D721Med (cell line): ENCODE measurements at places on chromosomes 12 and 14.
A peak's percentile ranks its signal among the peaks of the same experiment; 100 is the strongest.

DNA sequence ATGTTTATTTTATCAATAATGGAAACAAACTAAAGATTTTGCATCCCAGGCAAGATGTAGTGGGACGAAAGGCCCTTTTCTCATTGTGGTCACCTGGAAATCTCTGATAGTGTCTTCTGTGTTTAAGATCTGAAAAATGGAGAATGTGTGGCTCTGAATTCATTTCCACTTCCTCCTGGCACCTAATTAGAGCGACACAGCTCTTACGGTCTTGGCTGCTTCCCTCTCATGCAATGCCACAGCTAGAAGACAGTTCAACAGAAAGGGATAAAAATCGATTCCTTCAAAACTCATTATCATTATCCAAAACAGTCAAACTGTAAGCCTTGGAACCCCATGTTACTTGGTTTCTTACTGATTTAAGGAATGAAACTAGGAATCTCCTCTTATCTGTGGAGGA is 9.3 kb downstream of the ST8SIA1 start:
- no peak for DNase-seq

DNA sequence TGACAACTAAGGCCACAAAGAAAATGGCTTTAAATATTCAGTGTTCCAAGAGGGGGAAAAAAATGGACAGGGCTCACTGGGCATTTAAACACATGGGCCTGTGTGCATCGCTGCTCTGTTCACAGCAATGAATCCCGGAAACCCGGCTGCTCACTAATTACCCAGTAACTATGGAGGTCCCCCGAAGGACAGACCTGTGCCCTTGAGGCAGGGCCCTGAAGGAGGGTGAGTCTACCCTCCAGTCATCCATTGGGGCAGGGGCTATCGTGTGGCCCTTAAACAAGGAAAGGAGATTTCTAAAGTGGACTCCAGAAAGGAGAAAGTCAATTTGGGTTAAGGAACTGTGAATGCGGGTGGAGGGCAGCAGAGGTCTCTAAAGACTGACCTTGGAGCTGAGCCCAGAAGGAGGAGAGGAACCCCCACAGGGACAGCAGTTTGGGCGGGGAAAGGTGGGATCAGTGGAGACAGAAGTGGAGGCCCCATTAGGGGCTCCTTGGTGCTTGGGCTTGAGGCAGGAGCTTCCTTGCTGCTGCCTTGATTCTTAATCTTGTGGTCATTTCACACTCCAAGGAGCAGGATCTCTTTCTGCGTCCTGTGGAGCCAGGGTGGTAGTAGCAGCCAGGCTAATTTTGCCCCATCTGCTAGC is 1.4 kb upstream of the CLMN start:
- DNase-seq, result no peak

DNA sequence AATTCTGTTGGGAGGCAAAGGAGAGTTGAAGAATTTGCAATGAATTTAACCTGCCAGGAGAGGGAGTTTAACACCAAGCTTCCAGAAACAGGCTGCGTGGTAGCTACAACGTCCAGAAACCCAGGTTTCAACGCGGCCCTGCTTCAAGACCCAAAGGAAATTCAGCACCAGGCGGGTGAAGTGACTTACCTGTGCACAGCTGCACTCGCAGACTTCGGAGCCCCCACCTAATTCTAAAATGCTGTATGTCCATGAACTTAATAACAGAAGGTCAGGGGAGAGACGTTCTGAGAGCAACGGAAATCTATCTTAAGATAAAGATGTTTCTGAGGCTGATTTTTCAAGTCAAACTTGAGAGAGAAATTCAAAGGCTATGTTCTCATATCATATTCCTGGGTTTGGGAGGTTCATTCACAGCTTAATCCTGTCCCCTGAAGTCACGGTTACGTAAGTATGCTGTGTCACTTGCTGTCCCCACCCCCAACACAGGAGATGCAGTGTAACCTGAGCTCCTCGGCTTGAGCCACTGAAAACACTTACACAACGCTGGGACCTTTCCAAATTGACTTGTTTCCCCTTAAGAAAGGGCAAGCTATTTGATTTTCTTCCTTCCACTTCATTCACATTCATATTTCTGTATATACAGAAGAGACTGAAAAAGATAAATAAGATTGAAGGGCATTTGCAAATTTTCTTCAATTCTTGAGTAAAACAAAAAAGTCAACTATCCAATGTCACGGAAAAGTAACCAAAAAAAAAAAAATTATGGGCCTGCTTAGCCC is 22.7 kb downstream of the CLIP1 start:
- DNase-seq, result no peak

DNA sequence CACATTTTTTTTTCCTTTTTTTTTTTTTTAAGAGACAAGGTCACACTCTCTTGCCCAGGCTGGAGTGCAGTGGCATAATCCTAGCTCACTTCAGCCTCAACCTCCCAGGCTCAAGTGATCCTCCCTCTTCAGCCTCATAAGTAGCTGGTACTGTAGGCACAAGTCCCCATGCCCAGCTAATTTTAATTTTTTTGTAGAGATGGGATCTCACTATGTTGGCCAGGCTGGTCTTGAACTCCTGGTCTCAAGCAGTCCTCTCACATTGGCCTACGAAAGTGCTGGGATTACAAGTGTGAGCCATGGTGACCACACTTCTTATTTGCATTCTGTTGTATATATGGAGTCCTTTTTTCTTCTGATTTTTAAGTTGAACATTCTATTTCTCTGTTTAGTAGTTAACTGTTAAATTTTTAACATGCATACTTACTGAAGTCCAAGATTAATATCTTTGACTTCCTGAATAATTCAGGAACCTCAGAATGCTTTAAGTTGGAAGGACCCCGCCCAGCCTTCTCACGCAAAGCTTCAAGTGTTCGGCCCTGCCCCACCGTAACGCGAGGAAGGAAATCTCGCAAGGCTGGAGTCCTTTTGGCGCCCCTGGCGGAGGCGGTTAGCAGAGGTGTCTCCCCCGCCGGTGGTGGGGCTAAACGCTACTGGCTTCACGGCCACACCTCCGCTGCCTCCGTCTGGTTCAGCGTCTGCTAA is 21.6 kb downstream of the SPATS2 start:
- peak; percentile 33 for DNase-seq

DNA sequence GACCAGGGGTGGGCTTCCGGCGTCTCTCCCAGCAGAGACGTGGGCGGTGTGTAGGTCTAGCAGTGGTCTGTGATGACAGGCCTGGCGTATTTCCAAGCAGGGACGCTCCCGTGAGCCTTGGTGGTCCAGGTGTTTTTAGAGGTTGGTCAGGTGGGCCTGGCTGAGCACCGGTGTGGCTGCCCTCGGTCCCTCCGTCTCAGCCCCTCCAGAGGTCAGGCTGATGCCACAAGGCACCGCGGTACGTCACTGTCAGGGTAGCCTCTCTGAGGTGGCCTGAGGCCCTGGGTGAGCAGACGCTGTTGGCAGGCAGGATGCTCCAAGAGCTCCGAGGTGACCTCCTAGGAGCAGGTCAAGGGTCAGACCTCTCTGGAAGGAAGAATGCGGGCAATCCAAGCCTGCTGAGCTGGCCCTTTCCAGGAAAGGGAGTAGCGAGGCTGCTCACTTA is 13.6 kb downstream of the MTA1 start:
- DNase-seq, result no peak

DNA sequence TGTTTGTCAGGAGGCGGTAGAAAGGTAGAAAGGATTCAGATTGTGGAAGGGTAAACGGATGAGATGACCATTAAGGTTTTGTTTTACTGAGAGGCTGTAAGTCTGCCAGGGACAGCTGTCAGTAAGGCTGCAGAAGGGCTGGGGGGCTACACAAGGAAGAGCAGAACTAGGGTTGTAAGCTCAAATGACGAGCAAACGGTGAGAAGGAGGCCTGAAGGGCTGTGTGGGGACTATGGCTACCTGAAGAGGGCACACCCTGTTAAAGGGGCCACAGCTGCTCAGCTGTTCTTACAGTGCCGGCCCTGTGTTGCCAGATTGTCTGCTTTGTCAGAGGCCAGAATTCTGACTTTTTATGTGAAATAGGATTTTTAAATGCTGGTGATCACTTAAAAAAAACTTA is 19.1 kb downstream of the VASH1 start:
- no peak for DNase-seq

GRCh38 chr14:23827100-23827892 is 126.3 kb upstream of the DHRS4 start:
- no peak for DNase-seq

DNA sequence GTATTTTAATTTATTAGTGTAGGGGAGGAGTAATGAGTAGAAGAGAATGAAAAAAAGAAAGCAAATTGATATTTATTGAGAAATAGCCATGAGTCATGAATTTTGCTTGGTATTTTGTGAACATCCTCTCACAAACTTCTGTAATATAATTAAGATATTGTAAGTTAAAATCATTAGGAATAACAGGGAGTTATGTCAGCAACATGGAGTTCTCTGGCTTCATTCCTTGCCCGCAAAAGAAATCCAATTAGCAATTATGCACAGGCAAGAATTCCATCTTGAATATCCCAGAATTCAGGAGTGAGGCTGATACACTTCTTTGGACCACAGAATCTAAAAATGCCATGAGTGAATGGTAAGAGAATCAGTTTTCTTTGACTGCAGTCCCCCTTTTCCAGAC is 94.3 kb upstream of the PTHLH start:
- DNase-seq, result no peak

GRCh38 chr12:46214668-46215436 is 54.0 kb downstream of the SLC38A1 start:
- no peak for DNase-seq

GRCh38 chr12:99146730-99147129 is 500.8 kb upstream of the GARIN6 start:
- no peak for DNase-seq

- no peak for DNase-seq
These were observed 64.2 kb downstream of the ELK3 start for GRCh38 chr12:96258104-96258961.

- no peak for DNase-seq
These were observed 61.3 kb downstream of the KITLG start for GRCh38 chr12:88518863-88519403.

GRCh38 chr12:58919231-58920101 is 838 bp downstream of the LRIG3 start:
- DNase-seq, result no peak

DNA sequence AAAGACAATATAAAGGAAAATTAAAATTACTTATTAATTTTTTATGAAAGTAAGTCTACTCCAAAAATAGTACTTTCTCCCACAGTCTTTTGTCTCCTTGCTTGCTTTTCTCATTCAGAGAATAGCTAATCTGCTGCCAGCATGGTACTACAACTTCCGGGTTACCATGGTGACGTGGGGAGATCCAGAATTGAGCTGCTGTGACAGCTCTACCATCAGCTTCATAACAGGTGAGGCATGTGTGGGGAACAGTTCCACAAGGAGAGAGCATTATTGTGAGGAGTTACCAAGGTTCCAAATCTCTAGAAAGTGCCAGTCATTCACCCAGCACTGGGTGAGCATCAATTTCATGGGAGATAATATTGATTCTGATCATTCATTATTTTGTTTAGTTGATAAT is 197.8 kb downstream of the PTPRO start:
- DNase-seq, result no peak

GRCh38 chr12:47841910-47842309 is 22.2 kb upstream of the HDAC7 start:
- no peak for DNase-seq

GRCh38 chr12:68175557-68176061 is 16.1 kb upstream of the IFNG start:
- DNase-seq, result no peak

GRCh38 chr12:71141378-71141926 is 16.3 kb downstream of the TSPAN8 start:
- no peak for DNase-seq

GRCh38 chr14:89853936-89854693 is 100.4 kb downstream of the EFCAB11 start:
- no peak for DNase-seq

- no peak for DNase-seq
These were observed 66.2 kb upstream of the DYRK2 start for GRCh38 chr12:67582238-67582834.

- DNase-seq, result no peak
These were observed 68.1 kb upstream of the HECTD1 start for GRCh38 chr14:31275731-31276130.

- DNase-seq, result no peak
These were observed 5.9 kb upstream of the A2ML1 start for GRCh38 chr12:8816448-8817050.

DNA sequence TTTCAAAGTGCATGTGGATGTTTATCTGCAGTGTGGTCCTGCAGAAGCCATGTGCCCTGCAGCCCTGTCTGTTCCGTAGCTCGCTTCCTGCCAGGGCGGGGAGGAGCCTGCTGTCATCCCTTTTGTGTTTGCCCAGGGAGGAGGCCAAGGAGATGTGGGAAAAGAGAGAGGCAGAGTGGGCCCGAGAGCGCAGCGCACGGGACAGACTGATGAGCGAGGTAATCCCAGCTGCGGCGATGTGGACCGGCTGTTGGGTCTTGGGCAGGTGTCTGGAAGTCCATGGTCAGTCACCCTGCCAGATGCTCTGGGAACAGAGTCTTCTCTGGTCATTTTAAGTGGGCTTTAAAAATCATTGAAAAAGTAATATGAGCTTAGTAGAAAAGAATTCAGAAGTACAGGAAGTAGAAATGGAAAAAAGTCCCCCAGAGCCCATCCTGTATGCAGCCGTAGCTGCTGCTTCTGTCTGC is 12.8 kb downstream of the TCHP start:
- DNase-seq, result no peak

- DNase-seq, result peak; percentile 98
These were observed 5.6 kb upstream of the CRIP1 start for GRCh38 chr14:105480807-105481801.
